ENCODE measurements at places on chromosomes 12 and 14.

DNA sequence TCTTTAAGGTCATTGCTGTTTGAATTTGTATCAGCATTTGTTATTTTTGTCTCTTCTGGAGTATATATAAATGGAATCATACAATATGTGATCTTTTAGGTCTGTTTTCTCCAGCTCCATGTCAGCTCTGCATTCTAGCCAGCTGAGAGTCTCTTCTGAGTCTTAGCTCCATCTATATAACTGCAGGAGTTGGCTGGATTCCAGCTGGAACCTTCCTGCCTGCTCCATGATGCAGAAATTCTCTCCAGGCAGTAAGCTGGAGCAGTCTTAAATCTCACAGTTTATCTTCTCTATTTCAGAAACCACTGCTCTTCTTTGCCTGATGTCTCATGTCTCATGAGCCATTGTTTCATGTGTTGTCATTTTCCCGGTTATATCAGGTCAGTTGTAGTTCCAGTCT lies 827.6 kb downstream of the NRXN3 start:
- DNase-seq, result no peak

DNA sequence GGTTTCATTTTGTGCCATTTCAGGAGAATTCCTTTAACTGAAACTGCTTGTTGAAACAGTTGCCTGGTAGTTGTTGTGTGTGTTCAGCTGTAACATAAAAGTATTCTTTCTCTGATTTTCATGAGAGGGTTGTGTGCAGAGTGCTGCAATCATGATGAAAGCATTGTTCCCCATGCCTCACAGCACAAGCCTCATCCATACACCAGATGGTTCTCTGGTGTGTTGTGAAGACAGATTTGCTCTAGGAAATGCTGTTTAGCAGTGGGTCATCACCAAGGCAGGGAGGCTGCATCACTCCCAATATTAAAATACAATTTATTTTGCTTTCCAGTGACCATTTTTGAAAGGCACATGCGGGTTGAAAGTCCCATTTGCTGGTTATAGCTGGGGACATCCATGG lies 404.4 kb downstream of the AACS start:
- DNase-seq, result no peak

GRCh38 chr12:15372352-15372751 lies 50.0 kb downstream of the PTPRO start:
- no peak for DNase-seq

DNA sequence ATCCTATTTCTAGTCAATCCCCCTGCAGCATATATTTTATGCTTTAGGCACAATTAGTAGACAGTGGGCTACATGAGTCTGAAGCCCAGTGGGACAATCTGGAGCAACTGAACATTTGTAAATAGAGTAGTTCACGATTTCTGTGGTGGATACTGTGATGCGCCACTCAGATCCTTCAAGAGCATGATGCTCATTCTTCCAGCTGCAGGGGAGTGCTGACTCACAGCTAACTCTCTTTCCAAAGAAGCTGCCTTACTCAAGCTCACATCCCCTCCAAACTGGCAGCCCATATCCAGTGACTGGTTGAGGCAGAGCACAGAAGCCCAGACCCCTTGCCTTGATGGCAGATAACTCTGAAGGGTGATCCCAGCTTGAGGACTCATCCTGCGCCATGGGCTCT lies 224.2 kb upstream of the EEA1 start:
- no peak for DNase-seq

GRCh38 chr14:32203928-32204357 lies 874 bp upstream of the RNU6-8 start:
- DNase-seq, result peak; percentile 54

GRCh38 chr12:645563-646071 lies 17.6 kb downstream of the NINJ2 start:
- no peak for DNase-seq

- no peak for DNase-seq
Measured at GRCh38 chr14:103391048-103391447, 5.8 kb downstream of the MARK3 start.

- DNase-seq, result no peak
Measured at GRCh38 chr14:22448905-22449599, 140.0 kb downstream of the DAD1 start.

GRCh38 chr14:103319422-103319821 lies 14.6 kb upstream of the EIF5 start:
- DNase-seq, result no peak

DNA sequence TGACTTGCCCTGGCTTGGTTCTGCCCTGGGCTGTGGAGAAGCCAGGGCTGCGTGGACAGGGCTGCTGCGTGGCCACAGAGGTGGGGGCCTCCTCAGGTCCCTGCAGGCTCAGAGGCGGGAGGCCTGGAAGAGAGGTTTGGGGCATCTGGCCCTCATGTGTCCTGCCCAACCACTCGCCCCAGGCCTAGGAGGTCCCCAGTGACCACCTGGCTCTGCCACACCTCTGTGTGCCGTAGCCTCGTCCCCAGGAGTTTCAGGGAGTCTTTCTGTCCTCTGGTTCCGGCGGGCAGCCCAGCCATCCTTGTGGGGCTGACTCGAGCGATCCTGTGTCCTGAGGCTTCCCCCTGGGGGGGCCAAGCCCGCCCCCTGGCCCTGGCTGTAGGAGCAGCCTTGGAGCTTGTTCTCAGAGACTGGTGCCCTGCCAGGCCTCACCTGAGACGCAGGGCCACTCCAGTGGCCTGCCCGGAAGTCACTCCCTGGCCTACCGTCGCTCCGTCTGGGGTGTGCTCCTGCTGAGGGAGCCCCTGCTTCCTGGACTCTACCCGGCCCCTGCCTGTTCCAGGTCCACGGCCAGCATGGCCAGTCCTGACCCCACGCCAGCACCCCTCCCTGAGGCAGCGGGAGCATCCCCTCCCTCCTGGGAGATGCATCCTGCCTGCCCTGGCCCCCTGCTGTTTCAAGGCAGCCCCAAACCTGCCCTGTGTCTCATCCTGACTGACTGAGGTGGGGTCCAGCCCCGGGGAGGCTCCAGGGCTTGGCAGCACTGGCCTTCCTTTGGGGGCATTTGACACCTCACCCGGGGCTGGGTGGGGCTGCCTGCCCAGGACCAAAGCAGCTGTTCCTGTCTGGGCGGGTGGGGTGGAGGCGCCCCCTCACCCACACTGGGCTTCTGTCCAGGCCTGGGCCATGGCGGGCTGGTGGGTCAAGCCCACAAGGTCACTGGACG lies 13.9 kb downstream of the ASPG start:
- DNase-seq, result no peak

- DNase-seq, result no peak
Measured at GRCh38 chr14:64506721-64507120, 2.2 kb downstream of the ZBTB1 start.

DNA sequence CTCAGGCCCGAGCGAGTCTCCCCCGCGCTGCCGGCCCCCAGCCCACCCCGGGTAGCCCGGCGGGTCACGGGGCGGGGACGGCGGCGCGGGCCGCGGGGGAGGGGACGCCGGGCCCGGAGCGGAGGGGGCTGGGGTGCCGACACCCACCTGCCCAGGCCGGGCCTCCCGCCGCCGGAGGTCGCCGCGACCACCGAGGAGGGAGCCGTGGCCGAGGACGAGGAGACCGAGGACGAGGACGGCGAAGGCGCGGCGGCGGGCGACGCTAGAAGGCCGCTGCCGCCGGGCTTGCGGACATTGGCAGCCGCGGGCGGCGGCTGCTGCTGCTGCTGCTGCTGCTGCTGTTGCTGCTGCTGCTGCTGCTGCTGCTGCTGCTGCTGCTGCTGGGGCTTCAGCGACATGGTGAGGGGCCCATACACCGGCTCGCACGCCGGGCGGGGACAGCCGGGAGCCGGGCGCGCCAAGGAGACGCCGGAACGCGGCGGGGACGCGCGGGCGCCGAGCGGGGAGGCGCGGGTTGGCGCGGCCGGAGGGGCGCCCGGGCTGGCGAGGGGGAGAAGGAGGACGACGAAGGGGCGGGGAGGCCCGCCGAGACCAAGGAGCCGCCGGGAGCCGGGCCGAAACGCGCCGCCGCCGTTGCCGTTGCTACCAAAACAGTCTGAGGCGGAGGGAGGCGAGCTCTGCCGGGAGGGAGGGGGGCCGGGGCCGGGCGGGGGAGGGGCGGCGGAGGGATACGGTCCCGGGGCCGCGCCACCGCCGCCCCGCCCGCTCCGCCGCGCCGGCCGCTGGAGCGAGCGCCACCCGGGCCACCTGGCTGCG lies at the start of gene ATXN2:
ATXN2 (minus strand) TSS at position 679 of the 816 bp plus-strand sequence; CDS start at position 398, 281 bp downstream.
- DNase-seq, result peak; percentile 92

DNA sequence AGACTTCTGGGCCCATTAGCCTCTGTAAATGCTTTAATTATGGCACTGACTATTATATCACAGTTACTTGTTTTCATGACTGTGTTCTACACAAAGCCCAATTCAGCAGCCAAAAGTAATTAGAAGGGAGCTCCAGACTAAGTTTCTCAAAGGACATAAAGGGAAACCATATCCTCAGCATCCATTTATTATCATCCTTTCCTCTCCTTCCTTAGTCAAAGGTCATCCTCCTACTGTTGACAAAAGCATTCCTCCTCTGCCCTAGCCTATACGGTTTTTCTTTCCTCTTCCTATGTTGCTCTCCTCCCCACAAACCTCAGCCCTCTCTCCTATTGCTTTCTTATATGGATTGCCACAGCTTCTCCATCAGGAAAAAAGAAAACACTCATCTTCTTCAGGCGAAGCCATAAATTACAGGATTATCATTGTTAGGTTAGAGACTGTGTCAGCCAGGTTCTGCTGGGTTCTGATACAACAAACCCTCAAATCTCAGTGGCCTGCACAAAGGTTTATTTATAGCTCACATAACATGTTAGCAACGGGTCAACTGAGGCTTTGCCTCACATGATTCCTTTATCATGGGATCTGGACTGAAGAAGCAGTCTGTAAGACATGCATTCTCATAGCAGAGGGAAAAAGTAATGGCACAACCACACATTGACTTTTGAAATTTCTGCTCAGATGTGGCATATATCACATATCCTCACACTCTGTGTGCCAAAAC lies 207.2 kb downstream of the SLC5A8 start:
- no peak for DNase-seq

DNA sequence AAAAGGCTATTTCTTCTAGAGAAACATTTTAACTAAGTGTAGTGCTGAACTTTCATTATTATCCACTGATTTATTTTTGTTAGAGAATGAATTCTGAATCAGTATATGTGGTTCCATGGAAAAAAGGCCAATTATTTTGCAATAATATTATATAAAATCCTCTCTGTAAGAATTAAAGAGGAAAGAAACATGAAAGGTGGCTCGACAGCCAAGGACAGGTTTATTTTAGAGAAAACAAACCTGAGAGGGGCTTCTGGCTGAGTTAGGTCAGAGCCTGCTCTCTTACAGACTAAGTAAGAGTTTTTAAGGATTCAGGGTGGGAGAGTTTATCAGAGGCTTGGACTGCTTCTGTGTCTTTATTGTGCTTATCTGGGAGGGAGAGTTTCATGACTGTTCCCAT lies 46.7 kb upstream of the GUCY2C start:
- no peak for DNase-seq

All from ecto neural progenitor cell (in vitro differentiated cells).